Stimulated activated CD8-positive, alpha-beta memory T cell treated with anti-CD3 and anti-CD28 coated beads, Interleukin-7, amount 100 ng/mL, for 24 hours (primary cell): ENCODE measurements at places on chromosomes 3 and 15.

- DNase-seq: no peak
These were observed 1126.0 kb downstream of the ROBO2 start for GRCh38 chr3:78165876-78166275.

GRCh38 chr3:178382449-178383061 lies 153.7 kb upstream of the KCNMB2 start:
- DNase-seq: no peak

DNA sequence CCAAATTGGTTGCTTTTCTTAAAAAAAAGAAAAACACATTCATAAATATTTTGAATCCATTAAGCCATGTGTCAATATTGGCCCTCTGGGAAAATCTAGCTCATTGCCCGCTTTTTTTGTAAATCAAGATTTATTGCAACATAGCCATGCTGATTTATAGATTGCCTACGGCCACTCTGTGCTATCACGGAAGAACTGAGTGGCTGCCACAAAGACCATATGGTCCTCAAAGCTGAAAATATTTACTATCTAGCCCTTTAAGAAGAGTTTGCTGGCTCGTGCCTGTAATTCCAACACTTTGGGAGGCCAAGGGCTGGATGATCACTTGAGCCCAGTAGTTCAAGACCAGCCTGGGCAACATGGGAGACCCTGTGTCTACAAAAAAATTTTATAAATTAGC lies 45.9 kb downstream of the IL5RA start:
- no peak for DNase-seq

DNA sequence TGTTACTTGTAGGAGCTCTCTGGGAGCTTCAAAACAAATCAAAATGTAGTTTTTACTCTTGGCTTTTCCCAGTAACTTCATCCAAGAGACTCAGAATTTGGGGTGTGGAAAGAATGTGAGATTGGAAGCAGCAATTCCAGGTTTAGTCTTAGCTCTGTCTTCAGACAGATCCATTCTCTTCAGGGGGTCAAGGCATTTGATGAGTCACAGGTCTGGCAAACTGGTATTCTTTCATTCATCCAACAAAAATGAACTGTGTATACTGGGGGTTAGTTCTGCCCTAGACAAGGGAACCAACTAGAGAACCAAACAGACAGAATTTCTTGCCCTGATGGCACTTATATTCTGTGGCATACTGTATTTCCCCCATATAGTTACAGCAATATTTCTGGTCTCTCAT lies 36.3 kb upstream of the CADPS start:
- DNase-seq: no peak

- DNase-seq: no peak
These were observed 233.0 kb downstream of the PTPRG start for GRCh38 chr3:61794341-61794740.

- DNase-seq: no peak
These were observed 14.1 kb downstream of the SLCO3A1 start for GRCh38 chr15:91867581-91868026.

- no peak for DNase-seq
These were observed 200.8 kb upstream of the SLCO3A1 start for GRCh38 chr15:91652610-91653207.

GRCh38 chr3:169363318-169364265 lies 299.9 kb downstream of the MECOM start:
- no peak for DNase-seq

DNA sequence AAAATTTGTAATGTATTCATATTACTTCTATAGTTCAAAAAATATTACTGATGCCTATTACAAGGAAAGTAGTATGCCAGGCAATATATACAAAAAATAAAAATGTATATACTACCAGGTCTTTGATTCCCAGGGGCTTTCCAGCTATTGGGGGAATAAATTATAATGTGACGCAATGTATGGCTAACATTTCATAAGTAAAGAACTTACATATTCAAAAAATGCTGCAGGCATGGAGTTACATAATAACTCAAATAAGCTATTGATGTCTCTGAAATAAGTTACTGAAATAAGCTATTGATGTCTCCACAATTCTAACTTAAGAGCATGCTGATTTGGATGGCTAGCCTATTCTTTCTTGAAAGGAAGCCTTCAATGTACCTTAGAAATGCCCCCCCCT lies 30.2 kb downstream of the MCCC1 start:
- no peak for DNase-seq

- DNase-seq: no peak
These were observed 5.6 kb upstream of the APPL1 start for GRCh38 chr3:57221883-57222282.

DNA sequence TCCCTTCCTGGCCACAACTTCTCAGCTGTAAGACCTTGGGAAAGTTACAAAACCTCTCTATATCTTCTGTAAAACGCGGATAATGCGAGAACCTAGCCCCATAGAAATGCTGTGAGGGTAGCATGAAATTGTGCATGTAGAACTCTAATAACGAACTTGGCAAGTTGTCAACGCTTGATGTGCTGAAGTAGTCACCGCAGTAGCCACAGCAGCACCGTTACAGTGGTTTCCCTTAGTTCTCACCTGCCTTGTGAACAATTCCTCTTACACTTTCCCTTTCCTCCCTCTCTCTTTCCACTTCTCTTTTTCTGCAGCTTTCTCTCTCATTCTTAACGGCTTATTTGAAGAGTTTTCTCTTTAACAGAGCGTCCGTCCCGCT lies 447 bp upstream of the SHQ1 start:
- no peak for DNase-seq

- DNase-seq: no peak
These were observed 23.9 kb downstream of the SSR3 start for GRCh38 chr3:156530980-156531379.

GRCh38 chr3:78871048-78871447 lies 896.8 kb downstream of the ROBO1 start:
- DNase-seq: no peak

DNA sequence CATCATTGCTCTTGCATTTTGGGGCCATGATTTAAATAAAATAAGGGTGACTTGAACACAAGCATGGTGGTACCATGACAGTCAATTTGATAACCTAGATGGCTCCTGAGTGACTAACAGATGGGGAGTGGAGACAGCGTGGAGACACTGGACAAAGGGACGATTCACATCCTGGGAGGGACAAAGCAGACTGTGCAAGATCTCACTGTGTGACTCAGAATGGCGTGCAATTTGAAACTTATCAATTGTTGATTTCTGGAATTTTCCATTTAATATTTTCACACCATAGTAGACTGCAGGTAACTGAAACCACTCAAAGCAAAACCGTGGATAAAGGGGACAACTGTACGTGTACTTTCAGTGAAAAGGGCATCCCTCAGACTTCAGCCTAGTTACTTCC lies 25.5 kb downstream of the MCCC1 start:
- DNase-seq: no peak

- no peak for DNase-seq
These were observed 199.5 kb downstream of the LPP start for GRCh38 chr3:188353426-188353825.

DNA sequence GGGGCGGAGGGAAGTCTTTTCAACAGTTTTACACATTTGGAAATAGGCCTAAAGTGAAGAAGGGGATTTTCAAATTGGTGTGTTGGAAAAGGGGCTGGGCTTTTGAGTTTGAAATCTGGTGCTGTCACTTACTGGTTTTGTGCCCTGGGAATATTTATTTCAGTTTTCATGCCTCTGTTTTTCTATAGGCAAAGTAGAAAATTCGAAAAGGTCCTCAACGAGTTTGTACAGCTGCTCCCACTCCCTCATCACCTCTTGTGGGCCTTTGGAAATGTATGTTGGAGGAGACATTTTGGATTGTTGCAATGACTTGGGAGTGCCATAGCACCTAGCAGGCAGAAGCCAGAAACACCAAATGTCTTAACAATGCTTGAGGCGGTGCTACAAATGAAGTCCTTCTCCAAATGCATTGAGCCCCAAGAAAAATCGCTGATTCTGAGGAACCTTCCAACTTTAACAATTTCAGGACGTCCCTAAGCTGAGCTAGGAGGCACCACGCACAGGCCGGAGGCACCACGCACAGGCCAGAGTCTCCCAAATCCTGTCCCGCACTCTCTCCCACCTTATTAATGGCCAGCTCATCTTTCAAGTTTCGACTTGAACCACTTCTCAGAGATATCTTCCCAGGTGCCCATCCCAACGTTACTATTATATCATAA lies 639 bp upstream of the POLR2M start:
- DNase-seq: no peak

GRCh38 chr15:67501177-67501835 lies 19.6 kb upstream of the C15orf61 start:
- no peak for DNase-seq

- no peak for DNase-seq
These were observed 18.7 kb downstream of the MGLL start for GRCh38 chr3:127803619-127804018.

GRCh38 chr3:35537265-35537664 lies 102.1 kb upstream of the ARPP21 start:
- no peak for DNase-seq

GRCh38 chr3:45642731-45643152 lies 46.5 kb upstream of the SACM1L start:
- DNase-seq: no peak

DNA sequence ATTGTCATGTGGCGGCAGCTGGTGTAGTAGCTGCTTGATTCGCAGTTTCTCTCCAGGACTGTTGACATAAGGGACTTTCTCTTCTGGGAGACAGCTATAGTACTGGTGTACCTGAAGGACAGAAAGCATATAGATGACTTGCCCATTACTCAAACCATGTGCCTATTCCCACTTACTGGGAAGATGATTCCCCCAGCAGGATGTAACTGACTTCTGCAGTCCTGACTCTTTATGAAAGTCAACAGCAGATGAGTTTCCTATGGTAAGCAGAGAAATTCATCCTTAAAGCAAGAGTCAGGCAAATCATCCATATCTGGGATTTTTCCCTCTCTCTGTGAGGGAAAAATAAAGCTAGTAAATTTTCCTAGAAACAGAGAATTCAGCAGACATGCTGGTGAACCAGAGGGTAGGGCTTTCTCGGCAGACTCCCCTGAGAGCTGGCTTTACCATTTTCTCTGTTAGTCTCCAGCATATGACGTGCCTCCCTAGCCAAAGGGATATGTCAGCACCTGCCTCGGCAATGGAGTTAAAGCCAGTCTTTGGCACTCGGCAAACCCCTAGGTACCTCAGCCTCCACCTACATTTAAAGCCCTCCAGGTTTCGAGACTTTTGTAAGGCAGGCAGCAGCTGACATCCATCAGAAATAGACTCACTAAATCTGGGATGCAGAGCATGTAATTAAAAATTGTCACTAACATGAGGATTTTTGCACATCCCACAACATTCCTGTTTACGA lies 62.1 kb downstream of the PRICKLE2 start:
- no peak for DNase-seq

- DNase-seq: no peak
These were observed 105.0 kb downstream of the FOXP1 start for GRCh38 chr3:71478568-71478967.

DNA sequence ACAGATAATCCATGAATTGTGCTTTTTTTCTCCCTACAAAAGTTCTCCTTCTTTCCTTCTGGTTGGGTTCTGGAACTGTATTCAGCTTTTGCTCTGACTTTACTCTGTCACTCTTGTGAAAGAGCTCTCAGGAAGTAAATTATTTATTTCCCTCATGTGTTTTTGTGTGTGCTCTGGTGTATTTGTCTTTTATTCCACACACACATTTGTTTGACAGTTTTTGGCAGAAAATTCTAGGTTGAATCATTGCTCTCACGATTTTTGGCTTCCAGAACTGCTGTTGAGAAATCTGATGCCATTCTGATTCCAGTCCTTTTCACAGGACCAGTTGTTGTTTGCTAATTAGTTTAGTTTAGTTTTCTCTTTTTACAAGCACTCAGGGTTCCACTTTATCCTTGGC lies 172.8 kb downstream of the PLCH1 start:
- DNase-seq: no peak

DNA sequence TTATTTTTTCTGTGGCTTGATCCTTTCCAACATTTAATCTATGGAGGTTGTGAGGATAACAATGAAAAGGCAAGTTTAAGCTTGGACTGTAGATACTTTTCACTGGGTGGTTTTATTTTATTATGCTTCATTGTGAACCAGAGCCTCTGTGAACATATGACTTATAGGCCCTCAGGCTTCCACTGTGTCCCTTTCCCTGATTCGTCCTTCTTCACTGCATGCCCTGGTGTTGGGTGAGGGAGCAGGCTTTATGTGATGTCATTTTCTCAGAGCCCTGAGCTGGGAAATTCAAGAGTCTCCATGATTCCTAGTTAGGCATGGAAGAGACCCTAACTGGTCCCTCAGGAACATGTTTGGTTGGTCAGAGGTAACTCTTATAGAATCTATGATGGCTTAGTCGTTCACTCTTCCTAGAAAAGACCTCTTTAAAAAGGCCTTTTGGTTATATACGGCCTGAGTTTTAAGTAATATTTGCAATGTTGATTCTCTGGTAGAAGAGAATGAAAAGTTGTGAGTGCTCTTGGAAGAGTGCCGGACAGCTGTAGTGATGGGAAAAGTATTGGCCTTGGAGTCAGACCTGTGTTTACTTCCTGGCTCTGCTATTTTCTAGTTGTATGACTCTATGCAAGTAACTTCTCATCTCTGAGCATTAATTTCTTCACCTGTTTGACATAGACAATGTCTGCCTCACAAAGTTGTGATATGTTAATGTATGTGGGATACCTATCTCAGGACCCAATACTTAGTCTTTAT lies 168.4 kb downstream of the LPP start:
- DNase-seq: no peak

GRCh38 chr3:97917813-97918536 lies 54.3 kb downstream of the RIOX2 start:
- DNase-seq: no peak

- no peak for DNase-seq
These were observed 33.6 kb downstream of the GPR171 start for GRCh38 chr3:151169262-151169947.

GRCh38 chr3:178546079-178546478 lies 9.8 kb downstream of the KCNMB2 start:
- DNase-seq: no peak

DNA sequence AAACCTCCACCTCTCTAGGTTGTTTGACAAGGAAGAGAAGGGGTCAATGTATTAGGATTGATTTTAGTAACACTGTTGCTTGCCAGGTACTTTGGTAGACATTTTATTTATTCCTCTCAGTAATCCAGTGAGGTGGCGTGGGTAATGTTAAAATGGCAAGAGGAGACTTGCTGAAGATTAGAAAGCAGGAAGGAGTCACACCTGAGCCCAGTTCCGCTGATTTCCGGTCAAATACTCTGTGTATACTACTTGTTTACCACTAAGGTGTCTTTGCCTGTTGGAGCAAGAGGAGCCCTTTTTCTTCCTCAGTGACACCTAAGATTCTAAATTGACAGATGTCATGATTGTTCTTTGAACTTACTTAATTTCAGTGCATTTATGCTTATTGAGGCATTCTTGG lies 1.7 kb downstream of the OXNAD1 start:
- DNase-seq: no peak

DNA sequence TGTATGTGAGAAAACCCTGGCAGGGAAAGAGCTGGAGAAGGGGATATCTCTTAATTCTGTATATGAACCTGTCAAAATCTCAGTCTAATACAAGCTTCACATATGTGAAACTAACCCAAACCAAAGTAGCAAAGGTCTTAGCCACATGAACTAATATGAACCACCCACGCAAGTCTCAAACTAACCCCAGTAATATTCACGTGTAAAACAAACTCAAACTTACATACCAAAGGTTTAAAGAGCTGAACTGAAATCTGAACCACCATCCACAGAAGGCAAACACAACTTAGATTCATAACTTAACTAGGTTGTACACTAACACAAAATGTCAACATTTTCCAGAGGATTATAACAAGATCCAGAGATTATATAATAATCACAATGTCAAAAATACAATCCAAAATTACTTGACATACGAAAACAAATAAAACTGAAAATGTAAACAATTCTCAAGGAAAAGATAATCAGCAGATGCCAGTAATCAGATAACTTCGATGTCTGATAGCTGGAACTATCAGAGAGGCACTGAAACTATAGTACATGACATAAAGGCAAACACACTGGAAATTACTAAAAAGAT lies 64.1 kb downstream of the VPS13C start:
- no peak for DNase-seq
